ENCODE measurements at places on chromosomes 1 and 21. TPM values are rescaled to one million over a fixed set of nuclear protein-coding genes. Genes with fewer than 3 reads are reported as not detected.

Gene SH3BGRL3
- 41.9 TPM for total RNA-seq

Gene FAM72C
- 14.8 TPM for total RNA-seq

Gene VN1R5
- total RNA-seq, result not detected

Gene GJB5
- total RNA-seq, result not detected

Gene TEKT2
- 2.7 TPM for total RNA-seq

Gene GPATCH2
- total RNA-seq, result 39.3 TPM

Gene KIF14
- 60.2 TPM for total RNA-seq

Gene UCHL5
- 21.8 TPM for total RNA-seq

Gene FCAMR
- not detected for total RNA-seq

Gene CHODL
- 1.6 TPM for total RNA-seq

Gene KRTAP13-2
- total RNA-seq, result not detected

Gene ATP8B2
- total RNA-seq, result 41.6 TPM

Gene MYOC
- total RNA-seq, result not detected

Gene LDLRAD2
- total RNA-seq, result 1.2 TPM

Gene PLA2G2A
- total RNA-seq, result not detected

Gene C1orf185
- total RNA-seq, result not detected

Gene KCNJ10
- not detected for total RNA-seq

Gene SLC35F3
- 1.5 TPM for total RNA-seq

Gene LCE1E
- not detected for total RNA-seq

Gene MSH4
- total RNA-seq, result not detected

Gene CNIH3
- 2.5 TPM for total RNA-seq

Gene ERICH3
- total RNA-seq, result not detected

Gene GPR89B
- total RNA-seq, result 47.9 TPM

Gene PLA2G2F
- not detected for total RNA-seq

Gene INAVA
- 63.1 TPM for total RNA-seq

Gene ADIPOR1
- 54.6 TPM for total RNA-seq

Gene TOMM40L
- 7.2 TPM for total RNA-seq

Gene IRF6
- 0.34 TPM for total RNA-seq
